ENCODE measurements at places on chromosomes 13 and 19.

DNA sequence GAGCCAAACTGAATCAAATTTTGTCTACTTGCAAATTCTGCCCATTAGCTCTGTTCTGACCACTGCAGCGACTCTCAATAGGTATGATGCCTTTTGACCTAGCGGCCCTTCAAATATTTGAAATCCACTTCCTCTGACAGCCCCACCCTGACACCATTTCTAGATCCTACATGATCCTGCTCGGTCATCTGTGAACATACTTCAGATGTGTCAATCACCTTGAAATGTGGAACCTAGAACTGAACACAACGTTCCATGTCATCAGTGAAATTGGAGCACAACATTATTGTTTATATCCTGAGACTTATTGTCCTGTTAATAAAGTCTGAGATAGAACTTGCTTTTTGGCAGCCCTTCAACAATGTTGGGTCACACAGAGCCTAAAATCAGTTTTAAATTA is 98.2 kb downstream of the UBL3 start:
- DNase-seq: no peak

DNA sequence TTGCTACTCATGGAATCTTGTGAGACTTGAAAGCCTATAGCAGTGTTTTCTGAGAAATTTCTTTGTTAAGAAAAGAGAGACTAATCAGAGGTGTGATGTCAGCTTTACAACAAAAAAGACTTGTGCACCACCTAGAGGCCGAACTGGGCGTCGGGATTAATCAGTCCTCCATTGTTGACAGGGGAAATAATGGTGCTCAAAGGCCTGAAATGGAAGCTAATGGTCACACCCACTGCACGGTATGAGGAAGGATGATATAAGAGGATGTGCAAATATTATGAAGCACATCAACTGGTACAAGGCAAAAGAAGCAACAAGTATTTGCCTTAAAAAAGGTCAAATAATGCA is 480.2 kb upstream of the MIR17HG start:
- peak; percentile 14 for DNase-seq

DNA sequence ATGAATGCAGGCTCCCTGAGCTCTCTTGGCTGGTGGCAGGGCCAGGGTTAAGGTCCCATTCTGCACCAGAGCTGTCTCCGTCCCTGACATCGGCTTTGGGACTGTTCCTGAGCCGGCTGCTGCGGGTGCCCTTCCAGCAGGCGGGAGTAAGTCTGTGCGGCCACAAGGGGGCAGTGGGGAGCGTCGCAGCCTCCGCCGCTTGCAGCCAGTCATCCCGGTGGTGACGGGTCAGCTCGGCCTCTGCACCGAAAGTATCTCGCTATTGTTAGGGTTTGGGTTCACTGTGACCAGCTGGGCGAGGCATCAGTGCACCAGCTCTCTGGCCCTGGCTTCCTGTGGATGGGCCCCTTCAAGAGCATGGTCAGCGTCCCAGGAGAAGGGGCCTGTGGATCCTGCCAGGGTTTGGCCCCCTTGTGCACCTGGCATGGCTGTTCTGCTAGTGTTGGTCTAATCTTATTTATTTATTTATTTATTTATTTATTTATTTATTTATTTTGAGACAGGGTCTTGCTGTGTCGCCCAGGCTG is 15.1 kb downstream of the NDUFB7 start:
- peak; percentile 38 for DNase-seq

DNA sequence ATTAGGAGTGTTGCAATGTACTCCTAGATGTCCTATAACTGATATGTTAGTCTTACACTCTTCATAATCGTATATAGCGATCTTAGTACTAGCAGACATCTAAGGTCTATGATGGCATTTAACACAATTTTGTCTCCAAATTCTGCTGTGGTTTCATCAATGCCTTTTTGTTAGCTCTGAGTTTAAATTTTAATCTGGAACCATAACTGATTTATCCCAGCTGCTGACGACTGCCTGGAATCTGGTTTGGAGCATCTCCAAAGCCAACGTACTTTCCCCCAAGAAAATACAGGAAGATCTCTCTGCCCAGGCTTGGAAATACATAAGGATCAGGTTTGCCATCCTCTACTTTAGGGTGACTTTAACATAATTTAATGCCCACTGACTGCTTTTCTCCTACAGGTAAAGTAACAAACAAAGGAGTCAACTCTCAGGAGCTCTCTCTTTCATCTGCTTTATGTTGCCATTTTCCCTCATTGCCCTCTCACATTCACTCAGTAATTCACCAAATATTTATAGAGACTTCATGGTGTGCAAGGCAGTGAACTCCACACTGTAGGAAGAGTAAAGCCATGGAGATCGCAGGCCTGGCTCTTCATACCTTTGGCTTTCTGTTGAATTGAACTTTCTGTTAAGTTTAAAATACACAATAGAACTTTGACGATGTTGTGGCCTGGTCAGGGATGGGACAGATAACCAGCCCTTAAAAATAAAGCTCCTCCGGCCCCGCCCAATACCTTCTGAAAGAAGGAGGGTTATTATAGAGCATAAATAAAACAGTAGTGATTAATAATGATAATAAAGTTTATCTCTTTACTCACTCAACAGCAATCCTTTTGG is 23.3 kb upstream of the SPART start:
- no peak for DNase-seq

GRCh38 chr13:102687520-102687919 is 7.3 kb downstream of the METTL21C start:
- DNase-seq: no peak

GRCh38 chr13:85314686-85315085 is 484.5 kb downstream of the SLITRK6 start:
- DNase-seq: no peak

DNA sequence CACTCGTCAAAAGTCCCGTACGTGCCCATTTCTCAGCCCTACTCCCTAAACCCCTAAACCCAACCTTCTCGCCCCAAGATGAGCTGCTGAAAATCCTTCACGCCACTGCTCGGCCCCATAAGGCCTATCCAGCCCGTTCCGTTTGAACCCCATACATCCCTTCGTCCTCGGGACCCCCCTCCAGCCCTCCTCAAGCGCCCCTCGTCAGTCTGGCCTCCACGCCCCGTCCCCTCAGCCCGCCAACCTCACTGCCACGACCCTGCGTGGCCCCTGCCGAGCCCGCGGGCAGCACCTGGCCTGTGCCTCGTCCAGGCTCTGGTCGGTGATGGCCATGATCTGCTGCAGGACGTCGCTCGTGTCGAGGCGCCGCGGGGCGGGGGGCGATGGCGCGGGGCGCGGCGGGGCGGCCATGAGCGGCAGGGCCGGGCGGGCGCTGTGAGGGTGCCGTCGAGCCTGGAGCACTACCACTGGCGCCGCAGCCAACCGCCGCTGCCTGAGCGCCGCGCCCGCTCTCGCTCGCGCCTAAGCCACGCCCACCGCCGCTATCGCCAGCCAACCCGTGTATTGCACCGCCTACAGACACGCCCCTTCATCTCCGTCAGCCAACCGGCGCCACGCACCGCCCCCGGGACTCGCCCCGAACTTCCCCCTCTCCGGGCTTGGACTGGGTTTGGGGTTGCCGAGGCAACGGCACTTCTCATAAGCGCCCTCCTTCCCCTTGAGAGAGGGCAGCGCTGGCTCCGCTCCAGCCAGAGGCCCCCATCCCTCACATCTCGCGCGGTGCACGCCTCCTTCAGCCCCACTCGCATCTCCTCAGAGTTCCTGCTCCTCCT is at the start of gene PBX4:
PBX4 (minus strand) TSS at position 469 of the 833 bp plus-strand sequence; CDS start at position 411, 58 bp downstream.
- peak; percentile 68 for DNase-seq

DNA sequence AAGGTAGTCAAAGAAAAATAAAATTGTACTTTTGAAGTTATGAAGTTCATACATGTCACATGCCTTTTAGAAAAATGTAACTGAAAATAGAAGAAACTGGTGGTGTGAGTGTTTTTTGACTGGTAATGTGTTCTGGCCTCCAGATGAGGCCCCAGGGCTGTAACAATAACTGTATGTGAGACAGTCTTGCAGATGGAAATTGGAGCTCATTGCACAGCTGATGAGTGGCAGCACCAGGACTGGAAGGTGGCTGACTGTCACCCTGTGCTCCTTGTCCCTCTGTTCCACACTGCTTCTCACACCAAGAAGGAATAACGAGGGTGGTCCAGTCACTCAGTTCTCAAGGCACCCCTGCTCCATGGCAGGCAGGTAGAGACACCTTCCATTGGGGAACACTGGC is 215.6 kb downstream of the SLC7A1 start:
- DNase-seq: no peak

GRCh38 chr19:18433015-18433691 is 4.8 kb downstream of the ISYNA1 start:
- DNase-seq: no peak

- no peak for DNase-seq
Observed at GRCh38 chr13:56861476-56861875, 279.2 kb upstream of the PRR20A start.

DNA sequence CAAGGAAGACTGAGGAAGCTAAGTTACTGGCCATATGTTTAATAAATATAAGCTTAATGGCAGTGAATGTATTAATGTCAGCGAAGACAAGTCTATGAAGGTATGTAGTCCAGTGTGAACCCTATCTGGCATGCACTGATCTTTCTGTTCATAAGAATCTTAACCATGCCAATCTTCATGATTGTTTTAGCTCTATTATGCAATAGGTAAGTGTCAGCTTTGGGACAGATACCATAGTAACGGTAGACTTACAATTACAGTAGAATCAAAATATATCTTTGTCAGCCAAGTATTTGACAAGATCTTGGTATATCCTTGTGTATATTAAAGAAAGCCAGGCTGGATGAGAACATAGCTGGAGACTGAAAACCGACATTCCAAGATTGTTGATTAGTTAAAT is 428.5 kb downstream of the SPRY2 start:
- no peak for DNase-seq

DNA sequence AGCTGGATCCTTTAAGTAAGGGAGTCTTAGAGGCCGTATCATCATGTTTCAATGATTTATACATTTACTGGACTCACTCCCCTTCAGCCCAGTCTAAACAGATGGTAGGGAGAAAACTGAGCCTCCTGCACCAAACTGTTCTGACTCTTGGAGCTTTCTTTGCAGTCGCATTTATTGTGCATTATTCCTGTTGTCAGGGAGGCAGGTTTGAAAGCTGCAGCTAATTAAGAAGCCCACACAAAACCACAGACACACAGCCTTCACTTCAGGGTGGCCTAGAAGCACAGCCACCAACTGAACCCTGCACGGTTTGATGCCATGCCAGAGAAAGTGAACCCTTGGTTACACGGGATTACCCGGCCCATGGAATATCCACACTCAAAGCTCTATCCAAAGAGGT is 911.0 kb downstream of the UQCRFS1 start:
- DNase-seq: no peak

DNA sequence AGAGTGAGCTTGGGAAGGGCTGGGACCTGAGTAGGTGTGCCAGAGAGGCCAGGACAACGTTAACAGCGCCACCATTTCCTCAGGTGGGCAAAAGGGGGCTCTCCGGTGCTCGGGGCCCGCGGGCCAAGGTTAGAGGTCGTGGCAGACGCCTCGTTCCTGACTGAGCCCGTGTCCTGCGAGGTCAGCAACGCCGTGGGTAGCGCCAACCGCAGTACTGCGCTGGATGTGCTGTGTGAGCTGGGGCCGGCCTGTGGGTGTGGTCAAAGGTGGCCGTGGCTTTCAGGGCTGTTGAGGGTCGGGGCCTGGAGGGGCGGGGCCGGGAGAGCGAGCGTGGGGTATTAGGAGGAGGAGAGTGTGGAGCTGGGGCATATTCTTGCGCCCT is 3.7 kb downstream of the KIRREL2 start:
- no peak for DNase-seq

- DNase-seq: no peak
Observed at GRCh38 chr13:43783820-43784219, 3.0 kb downstream of the ENOX1 start.

- no peak for DNase-seq
Observed at GRCh38 chr13:30354493-30355383, 47.4 kb upstream of the KATNAL1 start.

DNA sequence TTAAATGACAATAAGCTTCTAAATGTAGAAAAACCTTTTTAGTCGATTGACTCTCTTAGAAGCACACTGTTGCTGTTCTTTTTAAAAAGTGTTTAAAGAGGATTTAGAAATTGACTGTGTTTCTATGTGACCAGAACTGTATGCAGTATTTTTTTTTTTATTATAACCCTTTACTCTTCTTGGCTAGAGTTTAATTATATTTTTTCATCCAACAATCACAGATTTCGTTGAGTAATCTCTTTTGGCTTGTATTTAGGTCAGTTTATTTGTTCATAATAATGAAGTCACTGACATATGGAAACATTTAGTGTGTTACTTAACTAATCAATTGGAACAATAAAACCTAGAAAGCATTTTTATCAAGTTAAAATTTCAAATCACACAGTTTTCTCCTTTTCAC is 19.9 kb downstream of the CSNK1A1L start:
- DNase-seq: no peak

- no peak for DNase-seq
Observed at GRCh38 chr19:56266051-56266450, 6.5 kb upstream of the EDDM13 start.

- DNase-seq: no peak
Observed at GRCh38 chr19:6967967-6968366, 53.3 kb downstream of the MBD3L2B start.

GRCh38 chr13:113179374-113180230 is 21.2 kb downstream of the PROZ start:
- no peak for DNase-seq

DNA sequence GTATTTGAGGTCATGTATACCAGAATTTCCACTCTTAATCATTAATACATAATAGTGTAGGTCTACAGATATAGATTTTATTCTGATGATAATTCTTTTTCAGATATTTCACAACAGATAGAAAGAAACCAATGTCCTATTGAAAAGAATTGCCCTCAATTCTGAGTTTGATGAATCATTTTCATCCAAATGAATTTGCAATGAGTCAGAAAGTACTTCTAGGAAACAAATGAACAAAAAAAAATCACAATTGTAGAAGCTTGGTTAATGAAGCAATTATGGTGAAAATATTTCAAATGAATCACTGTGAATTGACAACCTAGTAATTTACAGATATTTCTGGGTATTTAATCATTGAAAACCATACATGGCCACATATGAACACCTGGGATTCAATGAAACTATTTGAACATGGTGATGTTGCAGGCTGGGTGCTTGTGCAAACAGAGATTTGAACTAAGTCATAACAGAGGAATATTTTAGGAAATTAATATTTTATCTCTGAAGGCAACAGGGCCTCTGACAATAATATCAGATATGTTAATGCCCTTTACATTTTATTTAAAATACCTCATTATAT is 360.9 kb downstream of the SLITRK5 start:
- no peak for DNase-seq

DNA sequence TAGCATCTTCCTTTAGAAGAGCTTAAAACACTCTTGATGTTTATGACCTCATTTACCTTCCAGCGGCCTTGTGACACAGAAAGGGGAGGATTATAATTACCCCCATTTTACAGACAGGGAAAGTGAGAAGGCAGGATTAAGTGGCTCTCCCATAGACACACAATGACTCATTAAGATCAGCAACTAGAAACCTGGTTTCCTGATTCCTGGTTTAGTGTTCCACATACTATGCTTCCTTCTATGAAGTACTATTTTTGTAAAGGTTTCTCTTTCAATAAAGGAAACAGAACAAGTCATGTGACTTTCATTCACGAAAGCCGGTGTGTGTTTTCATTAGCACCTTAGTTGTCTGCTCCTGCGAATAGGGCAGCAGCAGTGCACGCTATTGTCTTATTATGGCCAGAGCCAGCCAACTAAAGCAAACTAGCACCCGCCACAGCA is 8.3 kb downstream of the IRS2 start:
- no peak for DNase-seq

- no peak for DNase-seq
Observed at GRCh38 chr13:39111145-39111544, 72.9 kb downstream of the NHLRC3 start.
